Activated CD4-positive, alpha-beta T cell treated with anti-CD3 and anti-CD28 coated beads, Interleukin-2, amount 10 ng/mL, durations not matched to agents 24 days and 14 days (primary cell): ENCODE measurements at places on chromosomes 11 and 22. TPM values are rescaled to one million over a fixed set of nuclear protein-coding genes. Genes with fewer than 3 reads are reported as not detected.

Gene SAA4
- not detected in 2 replicates for total RNA-seq

Gene TBX10
- total RNA-seq = not detected in 2 replicates

GRCh38 chr11:129861702-129862522 is 33.5 kb downstream of the NFRKB start:
- H3K4me3 ChIP-seq = no peak overlapping the region
- DNase-seq = no peak
- H3K4me1 ChIP-seq = peaks cover 22% of the 10 kb centered on the region

- H3K27ac ChIP-seq = no peak overlapping the region
- no peak for DNase-seq
- no peak overlapping the region for H3K4me3 ChIP-seq
- no peaks in the 10 kb centered on the region for H3K27me3 ChIP-seq
- peaks cover 13% of the 10 kb centered on the region for H3K4me1 ChIP-seq
Measured at GRCh38 chr22:39384750-39385480, 14.7 kb upstream of the TAB1 start.

GRCh38 chr11:77152846-77153245 is 24.8 kb downstream of the MYO7A start:
- peaks cover 4% of the 10 kb centered on the region for H3K27me3 ChIP-seq
- H3K36me3 ChIP-seq = no peaks in the 10 kb centered on the region
- no peak for DNase-seq
- H3K27ac ChIP-seq = peak overlapping the region; percentile 47

Gene CHADL
- total RNA-seq = 0.33 and 0.47 TPM in 2 replicates

GRCh38 chr11:206526-207207 is 532 bp downstream of the BET1L start:
- no peaks in the 10 kb centered on the region for H3K27me3 ChIP-seq
- peaks cover 35% of the 10 kb centered on the region for H3K4me1 ChIP-seq
- H3K4me3 ChIP-seq = peak overlapping the region; percentile 98
- no peak for DNase-seq

Gene PAMR1
- total RNA-seq = not detected in 2 replicates
